ENCODE measurements at places on chromosomes 6 and 20.
A peak's percentile ranks its signal among the peaks of the same experiment; 100 is the strongest.

DNA sequence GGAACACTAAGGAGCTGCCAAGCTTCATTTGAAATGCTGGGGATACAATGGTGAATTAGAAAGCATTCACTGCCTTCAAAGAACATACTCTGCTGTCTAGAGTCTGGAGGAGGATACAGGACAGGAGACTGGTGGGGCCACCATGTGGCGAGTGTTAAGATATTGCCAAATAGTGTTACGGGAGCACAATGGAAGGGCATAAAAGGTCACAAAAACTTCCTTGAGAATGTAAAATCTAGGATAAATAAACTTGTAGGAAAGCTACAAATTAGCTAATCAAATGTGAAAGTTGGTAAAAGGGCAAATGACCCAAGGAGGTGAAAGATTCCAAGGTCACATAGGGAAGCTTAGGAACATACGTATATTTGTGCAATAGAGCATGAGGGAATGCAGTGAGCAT, 271.7 kb downstream of the RFPL4B start:
- DNase-seq, result no peak

GRCh38 chr20:36465109-36466080, 75.9 kb upstream of the MYL9 start:
- DNase-seq, result peak; percentile 23

DNA sequence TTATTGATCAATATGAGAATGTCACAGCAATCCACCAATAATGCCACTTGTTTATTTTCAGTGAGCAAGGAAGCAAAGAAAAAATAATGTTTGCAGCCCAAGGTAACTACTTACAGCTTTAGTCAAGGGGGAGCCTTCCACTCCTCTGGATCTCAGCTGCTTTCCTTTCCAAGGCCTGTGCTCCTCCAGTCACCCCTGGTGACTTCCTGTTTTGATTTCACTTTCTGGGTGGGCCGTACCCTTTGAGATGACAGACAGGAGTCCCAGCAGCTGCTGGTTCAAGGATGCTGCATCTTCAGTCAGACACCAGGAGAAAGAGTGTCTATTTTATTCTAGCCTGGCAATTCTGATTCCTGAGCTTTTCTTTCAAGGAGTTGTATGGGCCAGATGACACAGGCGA, 5.6 kb upstream of the VNN2 start:
- DNase-seq, result peak; percentile 31

DNA sequence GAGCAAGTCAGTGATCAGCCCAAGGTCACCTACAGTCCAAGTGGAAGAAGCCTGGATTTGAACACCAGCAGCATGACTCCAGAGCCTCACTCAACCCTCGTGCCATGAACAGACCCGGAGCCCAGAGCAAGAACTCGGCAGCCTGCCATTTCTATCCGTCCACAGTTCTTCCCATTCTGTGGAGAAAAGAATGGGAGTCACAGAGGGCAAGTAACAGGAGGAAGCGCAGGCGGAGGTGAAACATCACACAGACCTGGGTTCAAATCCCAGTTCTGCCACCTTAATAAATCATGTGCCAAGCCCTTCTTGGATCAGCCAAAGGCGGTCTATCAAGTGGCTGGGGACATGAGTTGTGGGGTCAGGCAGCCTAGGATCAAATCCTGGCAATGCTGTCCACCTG, 4.3 kb downstream of the PREX1 start:
- DNase-seq, result no peak

DNA sequence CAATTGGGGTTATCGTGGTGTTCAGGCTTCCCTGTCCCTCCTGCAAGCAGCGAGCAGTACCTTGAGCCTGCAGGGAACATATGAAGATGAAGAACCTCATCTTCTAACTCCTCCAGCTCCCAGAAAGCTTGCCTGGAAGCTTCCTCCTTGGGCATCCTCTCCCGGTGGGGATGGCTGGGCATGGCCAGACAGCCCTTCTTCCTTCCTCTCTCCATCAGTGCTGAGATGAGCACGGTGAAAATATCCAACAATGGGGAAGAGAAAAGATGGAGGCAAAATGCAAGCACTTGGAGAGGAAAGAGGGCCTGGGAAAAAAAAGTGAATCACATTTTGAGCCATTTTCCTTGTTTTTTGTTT, 107.7 kb upstream of the FOXA2 start:
- DNase-seq, result no peak

DNA sequence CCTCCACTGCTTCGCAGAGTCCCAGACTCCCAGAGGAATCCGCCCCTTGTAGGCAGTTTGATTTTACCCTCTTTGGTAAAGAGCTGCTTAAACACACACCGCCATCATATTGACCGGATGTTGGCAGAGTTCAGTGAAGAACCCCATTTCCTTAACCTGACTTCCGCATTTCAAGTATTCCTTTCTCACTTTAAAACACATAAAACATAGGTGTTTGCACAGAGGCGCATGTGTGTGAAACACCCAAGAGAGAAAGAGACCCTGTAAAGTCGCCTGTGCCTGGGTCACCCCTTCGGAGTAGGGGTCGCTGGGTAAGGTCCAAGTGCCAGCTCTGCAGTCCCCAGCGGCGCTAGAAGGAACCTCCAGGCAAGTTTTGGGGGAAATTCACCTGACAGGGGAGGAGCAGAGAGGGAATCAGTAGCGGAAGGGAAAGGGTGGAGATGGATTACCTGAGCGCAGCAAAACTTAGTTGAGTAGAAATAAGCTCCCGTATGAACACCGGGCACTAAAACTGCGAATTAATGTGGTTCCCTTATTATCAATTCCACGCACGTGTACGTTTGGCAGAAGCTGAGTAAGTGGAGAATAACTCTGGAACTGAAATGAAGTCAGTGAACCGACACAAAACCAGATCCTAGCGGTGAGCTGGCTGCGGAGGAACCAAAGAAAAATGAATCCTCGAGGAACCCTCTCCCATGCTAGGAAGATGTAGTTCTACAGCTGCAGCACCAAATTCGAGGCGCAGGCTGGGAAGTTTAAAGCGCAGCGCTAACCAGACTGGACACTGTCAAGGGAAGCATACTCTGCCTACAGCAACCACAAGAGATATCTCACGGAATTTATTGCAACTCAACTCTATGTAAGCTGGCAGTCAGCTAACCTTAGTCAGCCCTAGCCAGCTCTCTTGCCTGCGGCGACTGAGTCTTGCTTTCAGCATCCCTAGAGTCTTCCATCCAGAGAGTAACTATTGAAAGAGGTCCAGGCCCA, 3.5 kb upstream of the HTR1B start:
- no peak for DNase-seq

DNA sequence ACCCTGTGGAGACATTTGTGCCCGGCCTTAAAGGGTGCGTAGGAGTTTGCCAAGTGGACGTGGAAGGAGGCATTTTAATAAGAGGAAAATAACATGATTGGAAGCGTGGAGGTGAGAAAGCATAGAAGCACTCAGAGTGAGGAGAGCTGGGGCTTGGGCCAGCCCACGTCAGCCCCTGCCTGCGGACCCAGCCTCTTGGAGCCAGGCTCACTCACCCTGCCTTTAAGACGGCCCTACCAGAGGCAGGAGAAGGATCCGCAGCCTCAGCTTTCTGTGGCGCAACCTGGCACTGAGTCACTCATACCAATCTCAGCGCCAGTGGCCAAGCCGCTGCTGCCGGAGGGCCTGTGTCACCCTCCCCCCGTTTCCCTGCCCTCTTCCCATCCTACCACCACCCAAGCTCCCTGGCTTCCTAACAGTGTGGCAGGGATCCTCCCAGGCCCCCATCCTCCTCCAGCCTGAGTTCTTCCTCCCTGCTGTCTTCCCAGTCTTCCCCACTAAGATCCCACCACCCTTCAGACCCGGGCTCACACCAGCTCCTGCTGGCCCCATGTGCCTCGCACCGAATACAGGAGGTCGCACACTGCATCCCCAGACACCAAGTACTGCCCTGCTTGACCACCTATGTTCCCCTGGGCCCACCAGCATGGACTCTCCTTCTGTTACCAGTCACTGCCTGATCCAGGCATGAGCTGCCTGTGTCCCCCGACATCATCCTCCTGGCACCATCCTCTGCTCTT, 285.2 kb downstream of the UST start:
- DNase-seq, result peak; percentile 26

DNA sequence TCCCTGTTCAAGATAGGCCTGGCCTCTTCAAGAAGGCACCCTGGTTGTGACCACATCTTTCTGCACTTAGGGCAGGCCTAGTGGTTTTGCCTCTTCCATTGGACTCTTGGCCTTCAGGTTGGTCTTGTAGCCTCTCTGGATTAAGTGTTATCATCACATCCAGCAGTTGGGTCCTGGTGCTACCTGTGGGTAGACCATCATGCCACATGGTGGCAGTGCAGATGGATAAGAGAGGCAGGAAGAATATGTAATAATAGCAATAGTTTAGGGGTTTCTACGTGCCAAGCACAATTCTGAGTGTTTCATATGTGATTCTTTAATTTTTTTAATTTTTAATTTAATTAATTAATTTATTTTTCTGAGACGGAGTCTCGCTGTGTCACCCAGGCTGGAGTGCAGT, 28.5 kb upstream of the SNRPB2 start:
- DNase-seq, result no peak

DNA sequence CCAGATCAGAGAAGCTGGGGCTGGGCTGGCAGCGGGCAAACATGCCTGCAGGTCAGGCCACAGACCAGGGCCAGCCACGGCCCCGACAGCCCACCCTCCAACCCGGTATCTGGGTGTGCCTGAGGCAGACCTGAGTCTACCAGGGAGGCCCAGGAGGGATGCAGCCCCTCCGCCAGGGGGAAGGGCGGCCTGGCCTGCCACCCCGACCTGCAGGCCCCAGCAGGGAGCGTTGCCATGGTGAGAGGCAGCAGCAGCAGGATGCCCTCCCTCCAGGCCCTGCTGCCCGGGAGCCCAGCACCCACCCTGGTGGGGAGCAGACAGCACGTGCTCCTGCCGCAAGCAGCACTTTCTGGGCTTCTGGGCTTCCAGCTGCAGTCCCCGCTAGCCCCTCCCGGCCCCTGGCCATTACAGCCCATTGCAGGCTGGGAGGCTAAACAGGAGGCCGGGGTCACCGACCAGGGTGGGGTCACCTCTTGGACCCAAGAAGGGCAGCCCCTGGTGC, 3.8 kb upstream of the EEF1A2 start:
- DNase-seq, result no peak

DNA sequence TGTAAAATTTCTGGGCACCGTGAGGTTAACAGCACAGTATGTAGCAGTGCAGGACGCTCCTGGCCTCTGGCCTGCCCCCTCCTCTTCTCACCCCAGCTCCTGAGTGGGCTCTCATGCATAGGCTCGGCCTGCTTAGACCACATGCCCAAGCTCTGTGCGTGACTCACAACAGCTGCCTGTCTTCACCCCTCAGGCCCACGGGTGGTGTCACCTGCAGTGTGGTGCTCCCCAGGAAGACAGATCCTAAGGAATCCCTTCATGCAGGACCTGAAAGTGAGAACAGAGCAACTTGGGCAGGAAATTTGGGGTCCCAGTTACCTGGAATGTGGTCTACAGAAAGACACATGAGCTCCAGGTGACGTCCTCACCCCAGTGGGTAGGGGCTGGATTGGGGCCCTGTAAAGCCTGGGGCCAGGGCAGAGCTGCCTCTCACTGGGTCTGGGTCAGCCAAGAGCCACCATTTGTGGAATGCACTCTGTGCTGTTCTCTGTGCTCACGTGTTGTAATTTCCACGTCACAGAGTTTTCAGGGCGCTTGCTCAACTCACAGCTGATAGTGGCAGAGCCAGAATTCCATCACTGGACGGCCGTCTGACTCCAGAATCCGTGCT, 37.0 kb upstream of the PXDC1 start:
- no peak for DNase-seq

DNA sequence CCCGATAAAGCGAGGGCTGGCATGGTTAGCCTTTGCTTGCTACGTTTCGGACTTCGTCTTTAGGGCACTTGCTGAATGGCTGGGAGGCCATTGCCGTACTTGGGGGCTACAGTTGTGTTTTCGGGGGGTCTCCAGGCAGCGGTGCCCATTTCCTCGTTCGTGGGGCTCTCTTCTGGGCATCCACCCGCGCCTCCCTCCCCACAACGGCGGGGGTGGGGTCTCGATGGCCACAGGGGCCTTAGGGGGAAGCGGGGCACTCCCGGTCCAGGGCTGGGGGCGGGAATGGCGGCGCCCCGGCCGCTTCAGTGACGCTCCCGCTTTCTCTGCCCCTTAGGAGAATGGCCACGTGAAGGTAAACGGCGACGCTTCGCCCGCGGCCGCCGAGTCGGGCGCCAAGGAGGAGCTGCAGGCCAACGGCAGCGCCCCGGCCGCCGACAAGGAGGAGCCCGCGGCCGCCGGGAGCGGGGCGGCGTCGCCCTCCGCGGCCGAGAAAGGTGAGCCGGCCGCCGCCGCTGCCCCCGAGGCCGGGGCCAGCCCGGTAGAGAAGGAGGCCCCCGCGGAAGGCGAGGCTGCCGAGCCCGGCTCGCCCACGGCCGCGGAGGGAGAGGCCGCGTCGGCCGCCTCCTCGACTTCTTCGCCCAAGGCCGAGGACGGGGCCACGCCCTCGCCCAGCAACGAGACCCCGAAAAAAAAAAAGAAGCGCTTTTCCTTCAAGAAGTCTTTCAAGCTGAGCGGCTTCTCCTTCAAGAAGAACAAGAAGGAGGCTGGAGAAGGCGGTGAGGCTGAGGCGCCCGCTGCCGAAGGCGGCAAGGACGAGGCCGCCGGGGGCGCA, 2.4 kb downstream of the MARCKS start:
- DNase-seq, result no peak

- no peak for DNase-seq
Measured at GRCh38 chr6:160134779-160135547, 13.3 kb downstream of the SLC22A1 start.

GRCh38 chr20:17734374-17734773, 34.6 kb downstream of the BANF2 start:
- no peak for DNase-seq

GRCh38 chr6:86943819-86944407, 6.6 kb downstream of the HTR1E start:
- no peak for DNase-seq

DNA sequence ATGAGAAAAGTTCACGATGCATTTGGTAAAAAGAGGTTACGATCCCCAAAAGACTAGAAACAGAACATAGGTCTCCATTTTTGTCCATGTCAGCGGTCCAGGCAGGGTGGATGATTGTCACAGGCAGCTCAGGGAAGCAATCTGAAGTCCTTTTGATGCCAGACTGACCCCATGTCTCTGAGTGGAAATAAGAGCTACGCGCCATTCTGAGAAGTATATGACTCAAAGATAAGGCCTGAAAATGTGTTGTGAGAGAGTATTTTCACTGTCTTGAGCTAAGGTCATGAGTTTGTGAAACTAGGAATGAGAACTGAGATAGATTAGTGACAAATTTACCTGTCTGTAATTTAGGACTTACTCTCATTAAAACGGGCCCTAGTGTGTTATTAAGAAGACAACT, 69.5 kb downstream of the LYRM4 start:
- DNase-seq, result no peak

GRCh38 chr20:25233016-25233772, 14.7 kb upstream of the PYGB start:
- DNase-seq, result no peak

GRCh38 chr6:120945905-120946594, 388.2 kb downstream of the TBC1D32 start:
- no peak for DNase-seq

DNA sequence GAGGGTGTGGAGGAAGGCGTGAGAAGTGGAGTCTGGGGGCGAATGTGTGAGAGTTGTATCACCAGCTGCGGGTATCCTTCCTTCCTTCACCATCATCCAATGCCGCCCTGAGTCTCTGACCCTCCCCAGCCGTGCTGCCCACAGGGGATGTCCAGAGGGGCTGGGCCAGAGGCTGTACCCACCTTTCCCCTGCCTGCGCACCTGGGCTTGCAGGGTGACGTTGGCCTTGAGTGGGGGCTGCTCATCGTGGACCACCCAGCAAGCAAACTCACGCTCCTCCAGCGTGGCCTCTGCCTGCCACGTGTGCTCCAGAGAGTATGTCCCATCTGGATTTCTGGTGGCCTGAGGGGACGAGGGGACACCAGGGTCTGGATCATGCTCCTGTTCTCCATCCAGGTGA, 116.9 kb upstream of the SIRPA start:
- no peak for DNase-seq
